ENCODE measurements at places on chromosomes 2 and 18.
A peak's percentile ranks its signal among the peaks of the same experiment; 100 is the strongest.

GRCh38 chr18:77147418-77147852 lies 14.9 kb upstream of the MBP start:
- no peak for DNase-seq

DNA sequence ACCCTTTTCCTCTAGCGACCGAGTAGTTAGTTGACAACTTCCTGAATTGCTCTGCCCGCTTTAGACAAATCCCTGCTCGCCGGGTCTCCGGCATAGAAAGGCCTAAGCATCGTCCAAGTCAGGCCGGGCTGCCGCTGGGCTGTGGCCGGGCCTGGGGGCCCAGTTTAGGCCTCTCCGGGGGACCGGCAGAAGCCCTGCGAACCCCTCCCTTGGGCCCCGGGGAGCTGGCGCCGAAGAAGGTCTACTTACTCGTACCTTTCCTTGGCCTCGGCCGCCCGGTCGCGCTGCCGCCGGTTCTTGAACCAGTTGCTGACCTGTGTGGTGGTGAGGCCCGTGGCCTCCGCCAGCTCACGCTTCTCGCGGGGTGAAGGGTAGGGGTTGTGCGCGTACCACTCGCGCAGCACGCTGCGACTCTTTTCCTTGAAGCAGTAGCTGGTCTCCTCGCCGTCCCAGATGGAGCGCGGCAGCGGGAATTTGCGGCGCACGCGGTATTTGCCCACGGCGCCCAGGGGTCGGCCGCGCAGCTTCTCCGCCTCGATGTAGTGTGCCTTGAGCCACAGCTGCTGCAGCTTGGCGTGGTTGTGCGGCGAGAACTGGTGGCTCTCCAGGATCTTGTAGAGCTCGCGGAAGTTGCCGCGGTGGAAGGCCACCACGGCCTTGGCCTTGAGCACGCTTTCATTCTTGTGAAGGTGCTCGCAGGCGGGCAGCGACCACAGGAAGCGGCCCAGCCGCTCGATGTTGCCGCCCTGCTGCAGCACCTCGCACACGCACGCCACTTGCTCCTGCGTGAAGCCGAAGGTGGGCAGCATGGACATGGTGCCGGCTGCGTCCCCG lies 739 bp downstream of the SIX2 start:
- DNase-seq = no peak

DNA sequence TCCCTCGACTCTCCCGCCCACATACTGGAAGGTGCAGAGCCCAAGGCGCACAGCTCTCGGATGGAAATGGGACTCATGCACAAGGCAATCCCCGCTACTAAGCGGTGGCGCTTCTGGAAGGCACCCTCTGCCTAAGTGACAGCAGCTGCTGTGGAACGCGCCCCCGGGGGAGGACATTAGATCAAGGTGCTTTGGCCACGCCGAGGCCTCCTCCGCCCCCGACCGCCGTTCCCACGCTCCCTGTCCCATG lies 202 bp downstream of the MCEE start:
- no peak for DNase-seq

DNA sequence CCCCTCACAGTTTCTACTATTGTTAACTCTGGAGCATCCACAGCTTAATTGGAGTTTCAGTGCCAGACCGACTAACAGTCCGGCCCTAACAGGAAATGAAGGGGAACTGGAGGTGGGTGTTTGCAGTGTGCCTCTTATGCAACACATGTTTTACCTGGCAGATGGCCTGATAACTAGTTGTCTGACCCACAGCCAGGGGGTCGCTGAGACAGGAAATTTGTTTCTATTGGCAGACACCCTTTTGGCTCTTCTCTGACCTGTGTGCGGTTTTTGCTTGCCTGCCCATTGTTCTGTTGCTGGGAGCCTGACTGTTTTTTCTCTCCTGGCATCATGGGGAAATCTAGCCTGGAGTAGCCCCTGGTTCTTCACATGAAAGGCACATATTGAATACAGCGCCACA lies 1329.8 kb downstream of the DSC3 start:
- no peak for DNase-seq

DNA sequence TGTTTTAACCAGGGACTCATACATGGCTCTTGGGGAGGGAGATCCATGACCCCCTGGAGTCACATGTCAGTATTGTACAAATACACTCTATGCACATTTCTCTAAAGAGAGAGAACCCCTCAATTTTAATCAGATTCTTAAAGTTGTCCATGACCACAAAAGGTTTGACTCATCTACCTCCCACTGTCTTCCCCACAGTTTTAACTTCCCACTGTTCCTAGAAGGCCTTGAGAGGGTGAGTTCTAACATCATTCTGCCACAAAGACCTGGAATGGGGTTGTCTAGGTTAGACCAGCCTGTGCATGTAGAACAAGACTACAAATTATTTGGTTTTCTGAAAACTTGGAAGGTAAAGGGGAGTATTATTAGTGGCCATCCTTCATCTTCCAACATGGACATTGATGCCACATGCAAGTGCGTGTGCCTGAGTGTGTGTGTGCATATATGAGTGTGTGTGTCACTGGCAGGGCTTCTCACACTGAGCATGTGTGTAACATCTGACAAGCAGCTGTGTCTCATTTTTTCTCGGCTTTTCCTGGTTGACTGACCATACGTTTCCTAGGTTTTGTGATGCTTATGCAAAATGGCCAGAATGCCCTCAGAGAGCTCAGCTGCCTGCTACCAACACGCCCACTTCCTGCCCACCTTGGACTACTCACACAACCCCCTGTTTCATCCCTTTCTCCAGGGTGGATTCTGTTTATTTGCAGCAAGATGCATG lies 94.6 kb upstream of the LGALSL start:
- DNase-seq = no peak

DNA sequence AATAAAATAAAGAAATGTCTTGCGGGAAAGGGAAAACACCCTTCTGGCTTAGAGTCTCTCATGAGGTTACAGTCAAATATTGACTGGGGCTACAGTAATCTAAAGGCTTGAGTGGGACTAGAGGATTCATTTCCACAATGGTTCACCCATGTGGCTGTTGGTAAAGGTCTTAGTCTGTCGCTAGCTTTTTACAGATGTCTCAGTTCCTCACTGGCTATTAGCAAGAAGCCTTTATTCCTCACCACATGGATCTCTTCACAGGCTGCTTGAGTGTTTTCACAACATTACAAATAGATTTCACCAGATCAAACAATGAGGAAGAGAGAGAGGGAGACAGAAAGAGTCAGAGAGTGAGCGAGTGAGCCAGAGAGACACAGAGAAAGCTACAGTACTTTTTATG lies 8.3 kb upstream of the ZC3H15 start:
- DNase-seq = no peak

GRCh38 chr2:237159006-237159911 lies 73.6 kb downstream of the COPS8 start:
- no peak for DNase-seq

DNA sequence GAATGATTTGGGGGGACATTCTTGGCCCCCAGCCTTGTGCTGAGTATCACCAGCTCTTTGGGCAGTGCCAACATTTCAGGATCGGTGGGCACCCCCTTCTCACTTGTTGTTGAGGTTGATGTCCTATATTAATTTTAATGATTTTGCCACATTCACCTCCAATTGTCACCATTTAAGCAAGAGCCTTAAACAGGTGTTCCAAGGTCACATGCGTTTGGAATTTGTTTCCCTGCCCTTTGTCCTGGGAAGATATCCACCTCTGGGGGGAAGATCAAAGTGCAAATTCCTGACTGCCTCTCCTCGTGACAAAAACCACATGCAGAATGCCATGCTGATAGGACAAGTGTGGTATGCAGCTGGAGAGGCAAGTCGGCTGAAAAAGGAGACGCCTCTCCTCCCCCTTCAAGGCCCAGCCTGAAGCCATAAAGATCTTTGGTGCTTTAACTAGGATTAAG lies 72.5 kb upstream of the ID2 start:
- DNase-seq = no peak

GRCh38 chr2:142868229-142868762 lies 9.2 kb upstream of the KYNU start:
- peak; percentile 86 for DNase-seq

GRCh38 chr2:230362030-230362691 lies 35.2 kb downstream of the SP140L start:
- DNase-seq = no peak

DNA sequence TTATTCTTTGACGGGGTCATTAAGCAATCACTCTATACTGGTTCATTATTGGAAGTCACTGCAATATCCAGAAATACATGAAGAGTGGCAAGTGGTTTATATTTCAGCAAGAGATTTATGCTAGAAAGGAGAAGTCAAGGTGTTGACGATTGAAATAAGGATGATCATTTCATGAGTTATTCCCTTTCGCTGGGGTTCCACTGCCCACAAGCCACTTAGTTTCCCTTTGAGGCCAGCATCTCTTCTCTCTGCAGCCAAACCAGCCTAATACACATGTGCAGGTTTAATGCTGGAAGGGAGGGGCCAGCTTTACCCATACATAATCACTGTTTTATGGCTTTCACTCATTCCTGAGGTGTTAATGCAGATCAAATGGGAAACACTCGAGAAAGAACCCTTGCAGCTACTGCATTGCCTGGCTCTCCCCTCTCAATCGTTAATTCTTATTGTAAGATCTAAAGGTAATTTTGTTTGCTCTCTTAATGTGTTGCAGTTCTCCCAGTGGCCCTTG lies 108.4 kb downstream of the MEIS1 start:
- no peak for DNase-seq

DNA sequence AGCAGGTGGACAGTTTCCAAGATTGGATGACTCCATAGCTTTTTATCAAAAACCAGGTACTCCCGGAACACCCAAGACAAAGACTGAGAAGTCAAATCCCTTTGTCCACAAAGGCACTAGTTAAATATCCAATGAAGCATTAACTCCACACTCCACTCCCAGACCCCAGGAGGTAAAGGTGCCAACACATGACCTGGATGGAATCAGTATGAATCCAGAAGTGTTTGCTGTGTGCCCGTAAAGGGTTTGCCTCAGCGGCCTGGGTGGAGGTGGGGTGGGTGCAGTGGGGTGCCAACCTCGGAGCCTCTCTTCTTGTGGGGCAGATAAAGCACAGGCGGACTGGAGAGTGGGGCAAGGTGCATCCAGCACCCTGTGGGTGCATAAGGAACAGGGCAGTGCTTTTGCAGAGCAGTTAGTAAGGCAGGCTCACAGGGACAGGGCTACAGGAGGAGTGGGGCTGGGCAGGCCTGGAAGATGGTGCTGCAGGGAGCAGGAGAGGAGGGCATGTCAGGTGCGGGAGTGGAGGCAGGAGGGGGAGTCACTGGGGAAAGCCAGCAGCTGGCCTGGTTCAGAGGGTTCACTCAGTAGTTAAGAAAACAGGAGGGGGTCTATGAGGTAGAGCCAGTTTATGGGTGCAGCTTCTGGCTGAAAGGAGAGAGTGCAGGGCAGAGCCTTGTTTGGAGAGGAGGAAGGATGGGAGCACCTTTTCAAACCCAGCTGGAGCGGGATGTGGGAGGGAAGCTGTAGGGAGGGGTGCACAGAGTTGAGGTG lies 208.4 kb upstream of the SMAD2 start:
- DNase-seq = peak; percentile 30

- no peak for DNase-seq
Measured at GRCh38 chr2:210540900-210541289, 15.5 kb upstream of the CPS1 start.

- no peak for DNase-seq
Measured at GRCh38 chr2:50018292-50018691, 864.0 kb upstream of the FSHR start.

- DNase-seq = no peak
Measured at GRCh38 chr2:139209586-139209985, 429.4 kb upstream of the NXPH2 start.

GRCh38 chr2:44166096-44166495 lies 2.6 kb upstream of the PPM1B start:
- peak; percentile 17 for DNase-seq

- DNase-seq = no peak
Measured at GRCh38 chr2:235934774-235935484, 233.3 kb downstream of the GBX2 start.

- no peak for DNase-seq
Measured at GRCh38 chr2:220134756-220135534, 507.5 kb downstream of the SLC4A3 start.

DNA sequence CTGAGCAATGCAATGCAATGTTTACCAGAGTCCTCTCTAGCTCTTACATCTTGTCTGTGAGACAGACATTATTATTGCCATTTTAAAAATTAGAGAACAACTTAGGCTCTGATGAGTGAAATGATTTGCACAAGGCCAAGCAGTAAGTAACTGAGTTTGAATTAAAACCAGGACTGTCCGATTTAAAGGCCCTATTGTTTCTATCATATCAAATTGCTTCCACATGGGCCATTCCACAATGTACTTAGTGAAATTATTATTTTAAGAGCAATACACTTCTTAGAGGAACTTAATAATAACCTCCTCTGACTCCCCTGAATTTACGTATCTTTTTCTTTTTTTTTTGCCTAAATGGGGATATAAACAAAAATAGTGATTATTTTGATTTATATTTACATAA lies 64.6 kb downstream of the PLCL1 start:
- DNase-seq = no peak

All from left colon (tissue), 2 donors.